DMS 273 treated with DMSO at 0.1 percent for 48 hours (cell line): ENCODE measurements at places on chromosomes 7 and 10.

DNA sequence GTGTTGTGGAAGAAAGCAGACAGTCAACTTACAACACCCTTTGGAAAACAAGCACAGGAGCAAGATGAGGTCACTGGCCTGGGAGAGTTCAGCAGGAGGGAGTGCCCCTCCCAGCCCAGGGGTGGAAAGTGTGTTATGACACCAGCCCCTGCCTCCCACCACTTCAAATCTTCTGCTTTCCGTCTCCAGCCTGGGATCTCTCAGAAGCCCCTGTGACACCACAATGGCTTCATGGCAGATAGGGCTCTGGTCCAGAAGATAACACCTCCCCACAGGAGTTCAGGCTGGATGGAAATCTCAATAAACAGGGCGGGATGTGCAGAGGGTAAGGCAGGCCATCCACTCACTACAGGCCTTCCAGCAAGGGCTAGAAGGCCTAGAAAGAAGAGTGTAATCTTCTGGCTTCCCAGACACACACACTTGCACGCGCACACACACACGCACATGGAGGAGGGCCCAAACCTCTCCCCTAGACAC, 48.7 kb upstream of the ZMIZ1 start:
- DNase-seq = no peak

DNA sequence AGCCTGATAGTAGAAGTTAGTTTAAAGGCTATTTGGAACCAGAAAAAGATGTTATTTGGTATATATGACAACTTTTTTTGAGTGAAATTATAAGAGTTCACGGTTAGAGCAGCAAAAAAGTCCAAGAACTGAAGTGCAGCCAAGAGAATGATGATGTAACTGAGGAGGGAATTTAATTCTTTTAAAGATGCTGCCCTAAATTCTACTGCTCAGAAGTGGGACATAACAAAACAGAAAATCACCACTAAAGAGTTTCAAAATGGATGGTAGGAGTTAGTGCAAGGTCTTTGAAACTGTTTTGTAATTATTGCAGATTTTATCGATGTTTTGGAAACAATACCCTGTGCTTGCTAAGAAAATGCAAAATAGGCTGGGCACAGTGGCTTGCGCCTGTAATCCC, 6.5 kb downstream of the SAMD8 start:
- DNase-seq = no peak

DNA sequence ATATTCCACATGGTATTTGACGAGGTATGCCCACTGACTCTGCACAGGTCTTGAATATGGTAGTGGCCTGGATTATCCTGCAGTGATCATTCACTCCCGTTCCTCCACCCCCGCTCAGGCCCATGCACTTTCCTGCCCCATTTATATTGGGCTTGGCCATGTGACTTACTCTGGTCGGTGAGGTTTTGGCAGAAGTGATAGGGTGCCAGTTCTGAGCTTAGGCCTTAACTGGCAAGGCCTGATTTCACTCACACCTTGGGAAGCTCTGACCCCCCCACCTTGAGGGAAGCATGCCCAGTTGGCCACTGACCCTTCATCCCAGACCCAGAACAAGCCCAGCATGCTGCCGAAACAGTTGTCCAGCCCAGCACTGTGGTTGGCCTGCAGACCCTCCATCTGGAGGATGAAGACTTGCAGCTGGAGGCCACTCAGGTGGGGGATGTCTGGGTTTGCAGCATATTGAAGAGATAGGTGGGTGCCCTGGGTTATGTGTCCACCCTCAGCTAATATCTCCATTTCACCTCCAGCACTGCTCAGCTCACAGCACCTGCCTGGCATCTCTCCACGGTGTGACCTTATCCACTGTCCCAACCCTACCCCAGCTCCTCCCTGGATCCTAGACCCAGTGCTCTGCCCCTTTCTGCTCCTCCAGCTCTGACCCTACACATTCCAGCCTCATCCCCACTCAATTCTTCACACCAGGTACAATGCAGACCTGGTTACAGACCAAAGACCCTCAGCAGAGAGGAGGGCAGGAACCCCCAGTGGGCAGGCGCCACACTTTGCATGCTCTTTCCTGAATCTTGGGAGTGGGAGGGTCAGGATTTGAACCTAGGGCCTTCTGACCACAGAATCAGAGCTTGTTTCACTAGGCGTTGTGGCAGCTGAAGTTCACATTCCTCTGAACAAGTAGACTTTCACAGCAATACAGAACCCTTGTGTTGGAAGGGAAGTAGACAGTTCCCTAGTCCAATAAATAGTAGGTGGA, 138.1 kb upstream of the CHST15 start:
- DNase-seq = no peak

- DNase-seq = no peak
These were observed 21.4 kb upstream of the GNAT3 start for GRCh38 chr7:80533287-80533686.

- DNase-seq = no peak
These were observed 293.6 kb downstream of the DNAJB6 start for GRCh38 chr7:157630301-157630853.

GRCh38 chr10:130043491-130043890, 67.1 kb downstream of the C10orf143 start:
- DNase-seq = no peak

GRCh38 chr10:132375116-132375794, 21.7 kb upstream of the PWWP2B start:
- no peak for DNase-seq

GRCh38 chr7:76051840-76052239, 3.9 kb downstream of the MDH2 start:
- DNase-seq = no peak

GRCh38 chr10:132899751-132900065, 42.7 kb downstream of the CFAP46 start:
- no peak for DNase-seq

DNA sequence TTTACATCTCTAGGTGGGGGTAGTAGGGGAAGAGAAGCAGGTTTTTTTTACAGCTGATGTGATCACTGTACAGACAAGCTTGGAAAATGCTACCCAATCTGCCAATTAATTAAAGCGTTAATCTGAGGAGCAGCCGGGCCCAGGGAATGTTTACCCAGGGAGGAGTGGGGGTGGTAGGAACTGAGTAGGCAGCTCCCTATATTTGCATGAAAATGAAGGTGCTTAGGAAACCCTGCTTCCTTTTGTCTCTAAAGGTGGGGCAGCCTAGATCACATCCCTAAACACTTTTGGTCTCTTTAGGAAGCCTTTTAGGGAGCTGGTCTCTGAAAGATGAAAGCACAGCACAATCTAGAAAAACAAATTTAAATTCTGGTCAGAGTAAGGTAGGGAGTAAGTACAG, 53.0 kb upstream of the NFKB2 start:
- DNase-seq = no peak

GRCh38 chr10:80555415-80555814, 17.7 kb downstream of the SH2D4B start:
- DNase-seq = no peak

- DNase-seq = no peak
These were observed 11.5 kb downstream of the VIM start for GRCh38 chr10:17239345-17240085.

- DNase-seq = no peak
These were observed 65.6 kb downstream of the STRA8 start for GRCh38 chr7:135299235-135299634.

DNA sequence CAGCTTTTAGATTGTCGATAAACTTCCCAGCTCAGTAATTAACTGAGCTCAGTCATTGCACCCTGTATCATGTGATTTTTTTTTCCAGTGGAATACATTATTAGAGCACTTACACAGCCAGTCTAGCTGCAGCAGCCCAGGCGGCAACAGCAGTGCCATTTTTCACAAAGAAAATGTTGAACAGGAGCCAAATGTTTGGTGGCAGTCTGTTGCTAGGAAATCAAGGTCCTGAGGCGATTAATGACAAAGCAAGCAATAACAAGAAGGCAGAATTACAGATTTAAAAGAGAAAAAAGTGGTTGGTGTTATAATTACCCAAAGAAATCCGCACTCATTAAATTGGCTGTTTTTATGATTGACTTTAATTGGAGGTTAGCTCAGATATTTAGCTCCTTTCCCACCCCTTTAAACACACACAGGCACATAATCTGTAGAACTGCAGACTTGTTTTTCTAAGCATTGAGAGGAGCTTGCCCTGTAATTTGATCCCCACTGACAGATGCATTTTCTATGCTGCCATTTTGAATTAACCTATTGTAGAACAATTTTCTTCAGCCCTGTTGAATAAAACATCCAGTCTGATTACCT, 267.4 kb downstream of the ADK start:
- DNase-seq = peak; percentile 95

- DNase-seq = no peak
These were observed 1181.6 kb downstream of the DNAJB9 start for GRCh38 chr7:109751241-109751640.

DNA sequence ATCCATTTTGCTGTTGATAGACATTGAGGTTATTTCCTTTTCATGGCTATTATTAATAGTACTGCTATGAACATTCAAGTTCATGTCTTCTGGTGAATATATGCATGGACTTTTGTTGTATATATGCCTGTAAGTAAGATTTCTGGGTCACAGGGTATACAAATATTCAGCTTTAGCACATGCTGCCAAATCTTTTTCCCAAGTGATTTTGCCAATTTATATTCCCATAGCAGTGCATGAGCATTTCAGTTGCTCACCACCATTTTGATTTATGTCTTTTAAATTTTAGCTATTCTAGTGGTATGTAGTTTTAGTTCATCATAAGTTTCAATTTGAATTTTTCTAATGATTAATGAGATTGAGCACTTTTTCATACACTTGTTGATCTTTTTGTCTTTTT, 59.9 kb downstream of the CALD1 start:
- no peak for DNase-seq

- DNase-seq = no peak
These were observed 118.4 kb upstream of the PDLIM1 start for GRCh38 chr10:95408983-95409873.

- no peak for DNase-seq
These were observed 28.2 kb downstream of the COL1A2 start for GRCh38 chr7:94422827-94423460.

DNA sequence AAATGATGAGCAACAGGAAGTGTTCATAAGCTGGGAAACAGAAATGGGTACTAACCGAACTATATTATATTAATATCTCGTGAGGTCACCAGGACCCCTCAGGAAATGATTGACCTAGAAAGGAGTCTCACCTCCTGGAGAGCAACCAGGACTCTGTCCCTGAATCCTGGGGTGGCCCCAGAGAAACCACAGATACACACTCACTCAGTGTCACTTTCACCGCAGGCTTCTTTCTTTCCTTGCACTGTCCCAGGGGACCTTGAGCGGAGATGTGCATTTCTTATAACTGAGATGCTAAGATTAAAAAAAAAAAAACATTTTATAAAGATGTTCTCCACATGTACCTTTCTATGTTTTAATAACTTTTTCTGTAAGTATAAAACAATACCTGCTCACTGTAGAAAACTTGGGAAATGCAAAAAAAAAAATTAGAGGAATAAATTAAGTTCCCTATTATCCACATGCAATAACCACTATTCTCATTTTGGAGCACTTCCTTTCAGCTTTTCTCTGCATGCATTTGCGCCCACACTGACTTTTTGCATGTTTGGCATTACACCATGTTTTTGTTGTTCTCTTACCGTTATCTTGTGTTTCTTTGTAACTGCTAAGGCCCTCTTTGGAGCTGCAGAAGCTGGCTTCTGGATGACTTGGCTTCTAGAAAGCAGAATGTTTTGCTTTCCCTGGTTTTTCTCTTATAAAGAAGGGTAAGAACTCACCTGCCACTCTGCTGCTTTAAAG, 15.0 kb downstream of the NOD1 start:
- DNase-seq = no peak

DNA sequence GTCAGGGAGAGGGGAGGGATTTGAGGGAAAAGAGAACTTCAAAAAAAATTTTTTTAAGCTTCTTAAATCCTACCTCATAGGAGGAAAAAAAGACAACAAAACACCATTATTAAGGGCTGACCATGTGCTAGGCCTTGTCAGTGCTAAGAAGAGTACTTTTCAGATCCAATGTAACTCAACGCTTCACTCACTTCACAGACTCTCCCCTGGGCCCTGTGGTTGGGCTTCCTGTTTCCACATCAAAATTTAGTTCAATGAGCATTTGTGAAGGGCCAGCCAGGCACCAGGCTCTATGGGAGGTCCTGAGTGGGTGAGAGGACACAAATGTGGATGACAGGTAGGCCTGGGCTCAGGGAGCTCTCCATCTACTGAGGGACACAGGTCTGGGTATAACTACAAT, 249.8 kb downstream of the PTEN start:
- DNase-seq = no peak

GRCh38 chr10:88659725-88660597, 4.3 kb upstream of the LIPF start:
- no peak for DNase-seq

- no peak for DNase-seq
These were observed 161.9 kb downstream of the DNAJB6 start for GRCh38 chr7:157498657-157499056.

DNA sequence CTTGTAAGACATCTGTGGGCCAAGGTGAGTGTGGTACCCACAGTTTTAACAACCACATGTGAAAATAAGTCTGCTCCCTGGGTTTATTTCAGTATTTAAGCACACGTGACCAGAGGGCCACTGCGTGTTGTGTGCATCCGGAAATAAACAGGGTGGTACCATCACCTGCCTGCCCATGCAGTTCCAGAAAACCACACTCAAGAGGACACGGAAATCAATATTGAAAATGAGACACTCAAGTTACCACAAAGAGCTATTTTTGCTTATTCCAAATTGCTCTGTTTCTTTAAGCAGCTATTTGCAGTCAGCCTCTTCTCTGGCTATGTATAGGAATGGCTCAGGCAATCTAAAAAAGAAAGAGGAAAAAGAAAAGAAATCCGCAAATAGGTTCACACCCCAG, 71.8 kb upstream of the LOXL4 start:
- DNase-seq = no peak

DNA sequence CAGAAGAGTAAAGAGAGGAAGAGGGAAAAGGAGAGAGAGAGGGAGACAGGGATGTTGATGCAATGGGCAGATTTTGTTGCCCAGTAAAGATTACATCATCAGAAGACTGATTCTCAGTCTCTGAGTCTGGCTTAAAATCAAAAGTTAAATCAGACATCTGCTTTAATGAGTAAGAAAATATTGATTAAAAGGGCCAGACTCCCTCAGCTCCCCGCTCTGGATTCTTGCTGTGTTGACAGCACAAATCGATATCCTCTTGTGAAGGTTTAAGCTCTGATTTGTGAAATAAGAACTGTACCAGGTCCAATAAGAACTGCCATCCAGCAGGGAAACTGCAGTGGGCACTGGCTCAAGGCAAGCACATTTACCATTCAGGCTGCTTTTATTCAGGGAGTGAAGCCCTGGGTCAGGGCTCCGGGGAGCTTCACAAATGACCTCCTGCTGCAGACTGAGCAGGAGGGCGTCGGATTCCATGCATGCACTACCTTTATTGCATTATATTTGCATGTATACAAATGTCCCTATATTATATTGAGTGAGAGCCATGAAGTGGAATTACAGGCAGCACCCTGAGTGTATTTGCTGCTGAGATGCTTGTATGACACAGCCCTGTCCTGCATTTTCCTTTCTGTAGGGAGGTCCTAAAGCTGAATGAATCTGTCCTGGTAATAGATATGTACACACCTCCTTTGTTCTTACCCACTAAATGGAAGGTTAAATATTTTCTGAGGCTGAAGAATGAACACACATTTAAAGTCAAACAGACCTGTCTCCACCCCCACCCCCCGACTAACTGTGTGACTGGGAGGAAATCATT, 401.5 kb downstream of the REEP3 start:
- DNase-seq = no peak
